ENCODE measurements at places on chromosomes 16 and 17.

DNA sequence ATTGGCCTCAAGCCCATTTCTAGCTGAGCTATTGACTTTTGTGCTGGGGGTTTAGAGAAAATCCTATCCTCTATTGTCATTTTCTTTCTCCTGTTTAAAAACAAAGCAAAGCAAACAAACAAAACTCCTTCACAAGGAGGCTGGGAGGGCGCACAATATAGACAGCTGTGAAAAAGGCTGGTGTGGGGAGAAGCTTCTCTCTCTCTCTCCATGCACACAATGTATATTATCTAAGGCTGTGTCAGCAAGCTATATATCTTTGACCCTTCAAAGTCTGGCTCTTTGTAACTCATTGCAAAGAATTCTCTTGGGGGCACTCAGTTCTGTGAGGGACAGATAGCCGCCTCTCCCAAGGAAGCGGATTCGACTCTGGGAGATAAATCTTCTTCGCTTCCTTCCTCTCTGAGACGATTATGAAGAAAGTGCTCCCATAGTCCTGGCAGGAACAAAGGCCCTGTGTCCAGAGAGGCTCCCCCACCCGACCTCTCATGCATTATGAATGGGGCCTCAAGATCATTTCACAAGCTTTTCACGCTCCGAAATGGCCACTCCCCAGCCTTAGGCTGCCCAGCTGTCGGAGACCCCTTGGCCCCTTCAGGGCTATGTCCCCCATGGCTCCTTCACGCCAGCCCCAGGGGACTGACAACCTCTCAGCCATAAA lies 33.2 kb upstream of the MEAK7 start:
- no peak for DNase-seq

GRCh38 chr17:54348234-54348633 lies 525.5 kb downstream of the KIF2B start:
- no peak for DNase-seq

GRCh38 chr17:2218426-2218825 lies 85.2 kb downstream of the SMG6 start:
- no peak for DNase-seq

DNA sequence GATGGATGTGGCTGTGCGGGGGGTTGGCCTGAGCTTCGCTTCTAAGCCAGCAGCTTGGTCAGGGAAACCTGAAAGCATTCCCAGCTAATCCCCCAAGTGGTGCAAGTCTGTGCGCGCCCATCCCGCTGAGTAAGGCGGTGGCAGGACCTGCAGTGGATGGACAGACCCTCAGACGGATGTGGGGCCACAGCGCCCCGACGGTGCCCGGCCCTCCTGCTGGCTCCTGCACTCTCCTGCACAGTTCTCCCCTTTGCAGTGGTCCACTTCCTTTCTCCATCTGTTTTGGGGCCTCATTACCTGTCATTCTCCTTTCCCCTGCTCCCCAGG lies 2.3 kb downstream of the ATP2A1 start:
- DNase-seq: no peak

DNA sequence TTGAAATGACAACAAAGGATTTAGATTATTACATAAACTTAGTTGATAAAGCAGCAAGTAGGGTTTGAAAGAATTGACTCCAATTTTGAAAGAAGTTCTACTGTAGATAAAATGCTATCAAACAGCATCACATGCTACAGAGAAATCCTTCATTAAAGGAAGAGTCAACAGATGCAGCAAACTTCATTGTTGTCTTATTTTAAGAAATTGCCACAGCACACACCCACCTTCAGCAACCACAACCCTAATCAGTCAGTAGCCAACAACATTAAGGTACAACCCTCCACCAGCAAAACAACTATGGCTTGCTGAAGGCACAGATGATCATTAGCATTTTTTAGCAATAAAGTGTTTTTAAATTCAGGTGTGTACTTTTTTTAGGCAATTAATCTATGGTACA lies 75.1 kb upstream of the NSRP1 start:
- no peak for DNase-seq

DNA sequence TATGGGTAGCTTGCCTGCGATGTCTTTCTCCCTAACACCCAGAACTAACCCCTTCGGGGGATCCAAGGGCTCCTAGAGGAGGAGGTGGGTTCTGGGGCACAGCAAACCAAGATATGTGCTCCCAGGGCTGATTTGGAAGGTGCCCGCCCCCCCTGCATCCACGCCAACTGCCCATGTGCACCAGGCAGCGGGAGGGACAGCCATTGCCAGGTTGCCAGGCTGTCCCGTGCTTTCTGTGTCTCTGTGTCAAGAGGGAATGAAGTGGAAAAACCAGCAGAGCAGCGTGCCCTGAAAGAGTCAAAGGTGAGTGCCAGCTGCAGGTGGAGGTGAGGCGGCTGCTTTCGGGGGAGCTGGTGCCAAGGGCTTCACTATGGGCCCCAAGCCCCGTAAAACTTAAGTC lies 6.4 kb downstream of the TEKT5 start:
- no peak for DNase-seq

DNA sequence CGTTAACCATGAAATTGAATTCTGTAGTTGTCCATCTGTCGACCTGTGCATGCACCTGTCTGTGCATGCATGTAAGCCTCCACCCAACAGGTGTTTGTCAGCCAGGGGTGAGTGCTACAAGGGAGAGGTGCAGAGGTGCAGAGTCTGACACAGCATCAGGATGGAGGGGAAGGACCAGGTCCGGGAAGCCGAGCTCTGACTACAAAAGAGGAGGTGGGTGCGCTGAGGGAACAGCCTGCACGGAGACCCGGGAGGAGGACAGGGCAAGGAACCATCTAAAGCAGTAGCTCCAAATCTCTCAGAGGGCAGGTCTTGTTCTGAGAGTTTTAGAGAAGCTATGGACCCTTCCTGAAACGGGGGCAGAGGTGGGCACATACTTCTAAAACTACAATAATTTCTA lies 54.1 kb downstream of the B9D1 start:
- no peak for DNase-seq

GRCh38 chr16:30944352-30944751 lies 4.5 kb upstream of the ORAI3 start:
- no peak for DNase-seq

DNA sequence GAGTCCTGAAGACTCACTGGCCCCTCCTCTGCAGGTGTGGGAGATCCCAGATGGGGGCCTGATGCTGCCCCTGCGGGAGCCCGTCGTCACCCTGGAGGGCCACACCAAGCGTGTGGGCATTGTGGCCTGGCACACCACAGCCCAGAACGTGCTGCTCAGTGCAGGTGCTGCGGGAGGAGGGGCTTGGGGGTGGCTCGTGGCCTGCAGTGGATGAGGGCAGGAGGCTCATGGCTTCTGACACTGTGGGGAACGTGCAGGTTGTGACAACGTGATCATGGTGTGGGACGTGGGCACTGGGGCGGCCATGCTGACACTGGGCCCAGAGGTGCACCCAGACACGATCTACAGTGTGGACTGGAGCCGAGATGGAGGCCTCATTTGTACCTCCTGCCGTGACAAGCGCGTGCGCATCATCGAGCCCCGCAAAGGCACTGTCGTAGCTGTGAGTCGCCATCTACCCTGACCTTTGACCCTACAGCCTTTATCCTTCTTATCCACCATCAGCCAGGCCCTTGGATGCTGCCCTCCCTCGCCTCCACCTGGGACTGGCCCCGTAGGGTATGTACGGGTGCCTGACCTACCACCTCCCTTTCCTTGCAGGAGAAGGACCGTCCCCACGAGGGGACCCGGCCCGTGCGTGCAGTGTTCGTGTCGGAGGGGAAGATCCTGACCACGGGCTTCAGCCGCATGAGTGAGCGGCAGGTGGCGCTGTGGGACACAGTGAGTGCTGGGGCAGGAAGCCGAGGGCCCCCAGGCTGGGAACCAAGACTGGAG lies 3.6 kb downstream of the CORO1A start:
- DNase-seq: peak; percentile 53

GRCh38 chr16:73432850-73433730 lies 385.2 kb upstream of the ZFHX3 start:
- DNase-seq: no peak

- DNase-seq: no peak
These were observed 205.2 kb downstream of the RAB11FIP4 start for GRCh38 chr17:31596382-31597323.

DNA sequence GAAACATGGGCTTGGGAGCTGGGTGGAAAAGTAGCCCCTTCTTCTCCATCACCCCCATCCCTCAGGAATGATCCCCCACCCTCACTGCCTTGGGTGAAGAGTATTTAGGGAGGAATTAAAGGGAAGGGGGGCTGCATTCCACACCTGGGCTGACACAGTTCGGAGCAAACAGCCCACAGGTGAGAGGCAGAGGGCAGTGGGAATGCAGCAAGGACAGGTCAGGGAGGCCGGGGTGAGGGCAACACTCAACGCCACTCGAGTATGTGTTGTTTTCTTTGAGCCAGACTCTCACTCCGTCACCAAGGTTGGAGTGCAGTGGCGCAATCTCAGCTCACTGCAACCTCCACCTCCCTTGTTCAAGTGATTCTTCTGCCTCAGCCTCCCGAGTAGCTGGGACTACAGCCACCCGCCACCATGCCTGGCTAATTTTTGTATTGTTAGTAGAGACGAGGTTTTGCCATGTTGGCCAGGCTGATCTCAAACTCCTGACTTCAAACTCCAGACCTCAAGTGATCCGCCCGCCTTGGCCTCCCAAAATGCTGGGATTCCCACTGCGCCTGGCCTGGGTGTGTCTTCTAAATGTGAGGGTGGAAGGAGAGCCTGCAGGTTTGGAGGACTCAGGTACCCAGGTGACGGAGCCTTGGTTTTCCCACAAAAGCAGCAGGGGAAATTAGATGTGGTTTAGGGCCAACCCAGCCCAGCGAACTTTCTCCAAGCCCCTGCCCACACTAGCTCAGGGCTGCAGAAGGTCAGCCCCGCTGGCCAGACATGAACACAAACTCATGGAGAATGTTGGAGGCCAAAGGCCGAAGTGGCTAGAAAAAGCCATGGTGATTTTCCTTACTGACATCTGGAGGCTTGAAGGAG lies 21.2 kb upstream of the ITGA3 start:
- DNase-seq: no peak

Measured in NK-92 treated with Interleukin-12 subunit alpha and Interleukin-12 subunit beta, amount 100 ng/mL, for 24 hours (cell line).